Astrocyte (in vitro differentiated cells and primary cell): ENCODE measurements at places on chromosomes 1 and 21. TPM values are rescaled to one million over a fixed set of nuclear protein-coding genes. Genes with fewer than 3 reads are reported as not detected.

The MTF1 gene
- total RNA-seq = 16.6 and 16.7 TPM in 2 replicates

The S100A9 gene
- 1.8 TPM in 1 of 2 replicates, not detected in the other for total RNA-seq

DNA sequence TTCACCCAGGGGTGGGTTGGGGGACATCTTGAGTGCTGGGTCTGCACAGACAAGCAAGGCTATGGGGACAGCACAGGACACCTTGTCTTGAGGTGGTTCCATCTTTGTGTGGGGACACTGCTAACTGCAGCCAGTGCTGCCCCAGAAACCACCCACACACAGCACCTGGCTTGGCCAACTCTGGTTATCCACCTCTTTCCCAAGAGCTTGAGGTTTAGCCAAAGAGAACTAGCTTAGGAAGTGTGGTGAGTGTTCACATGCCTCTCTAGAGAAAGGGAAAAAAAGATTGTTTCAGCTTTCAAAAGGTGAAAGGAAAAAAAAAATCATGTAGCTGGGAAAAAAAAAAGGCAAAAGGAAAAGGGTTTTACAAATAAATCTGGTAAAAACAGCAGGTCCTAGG is 32.4 kb downstream of the BCAR3 start:
- DNase-seq = peak; percentile 29

DNA sequence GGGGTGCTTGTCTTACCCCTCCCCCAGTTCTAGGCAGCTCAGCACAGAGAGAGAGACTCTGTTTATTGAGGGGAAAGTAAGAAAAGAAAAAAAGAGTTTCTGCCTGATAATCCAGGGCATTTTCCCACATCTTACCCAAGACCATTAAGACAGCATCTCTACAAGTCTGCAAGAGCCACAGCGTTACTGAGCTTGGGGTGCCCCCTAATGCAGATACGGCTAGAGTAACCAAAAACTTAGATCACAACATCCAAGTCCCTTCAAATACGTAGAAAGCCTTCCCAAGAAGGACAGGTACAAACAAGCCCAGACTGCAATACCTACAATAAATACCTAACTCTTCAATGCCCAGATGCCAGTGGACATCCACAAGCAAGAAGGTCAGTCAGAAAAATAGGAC is 6.2 kb upstream of the TEX50 start:
- no peak for DNase-seq

DNA sequence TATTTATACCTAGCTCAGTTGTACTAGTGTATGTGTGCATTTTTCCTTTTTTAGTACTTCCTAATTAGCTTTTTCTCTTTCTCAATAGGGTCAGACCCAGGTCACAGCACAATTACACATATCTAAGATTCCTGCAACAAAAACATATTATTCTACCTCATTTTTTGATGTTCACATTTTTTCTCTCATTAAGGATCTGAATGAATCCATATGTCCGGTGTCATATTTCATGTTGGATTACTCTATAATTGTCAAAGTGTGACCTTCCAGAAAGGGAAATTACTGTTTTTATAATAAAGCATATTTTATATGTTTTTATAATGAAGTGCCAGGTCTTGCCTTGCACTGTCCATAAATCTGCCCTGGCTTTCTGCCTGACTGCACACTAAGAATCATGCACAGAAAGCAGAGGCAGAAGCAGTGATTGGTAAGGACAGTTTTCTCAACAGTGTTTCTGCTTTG is 143.7 kb downstream of the KCNT2 start:
- peak; percentile 55 for DNase-seq

- DNase-seq = no peak
Observed at GRCh38 chr1:78142736-78143135, 97.0 kb downstream of the GIPC2 start.
